Activated T-cell treated with anti-CD3 and anti-CD28 coated beads, Interleukin-2, amount 50 U/mL, for 72 hours (primary cell): ENCODE measurements at places on chromosomes 16 and 17.

DNA sequence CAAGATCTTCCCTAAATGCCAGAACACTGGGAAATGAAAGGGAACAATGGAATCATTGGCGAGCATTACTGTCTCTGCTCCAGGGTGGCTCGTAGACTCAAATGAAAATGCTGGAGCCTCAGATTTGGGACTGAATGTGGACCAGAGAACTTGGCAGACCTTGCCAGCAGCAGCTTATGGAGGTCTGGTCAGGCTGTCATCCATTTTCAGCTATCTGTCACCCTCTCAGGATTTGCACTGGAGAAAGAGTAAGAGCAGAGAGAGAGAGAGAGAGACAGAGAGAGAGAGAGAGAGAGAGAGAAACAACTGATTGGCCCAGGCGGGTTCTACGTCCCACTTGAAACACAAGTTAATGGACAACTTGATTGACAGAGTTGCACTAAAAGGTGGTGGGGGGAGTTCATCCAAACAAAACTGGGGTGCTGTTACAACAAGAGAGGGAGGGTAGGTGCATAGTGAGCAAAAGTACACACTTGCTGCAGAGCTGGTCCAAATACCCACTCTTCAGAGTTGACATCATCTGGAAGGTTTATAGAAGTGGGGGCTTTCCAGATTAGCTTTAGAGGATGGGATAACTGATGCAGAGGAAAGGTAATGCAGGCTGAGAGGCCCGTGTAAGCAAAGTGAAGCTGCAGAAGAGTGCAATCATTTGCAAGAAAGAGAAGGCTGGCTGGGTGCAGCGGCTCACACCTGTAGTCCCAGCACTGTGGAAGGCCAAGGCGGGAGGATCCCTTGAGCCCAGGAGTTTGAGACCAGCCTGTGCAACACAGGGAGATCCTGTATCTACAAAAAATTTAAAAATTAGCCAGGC, 16.5 kb upstream of the NSMCE1 start:
- peak; percentile 32 for DNase-seq

DNA sequence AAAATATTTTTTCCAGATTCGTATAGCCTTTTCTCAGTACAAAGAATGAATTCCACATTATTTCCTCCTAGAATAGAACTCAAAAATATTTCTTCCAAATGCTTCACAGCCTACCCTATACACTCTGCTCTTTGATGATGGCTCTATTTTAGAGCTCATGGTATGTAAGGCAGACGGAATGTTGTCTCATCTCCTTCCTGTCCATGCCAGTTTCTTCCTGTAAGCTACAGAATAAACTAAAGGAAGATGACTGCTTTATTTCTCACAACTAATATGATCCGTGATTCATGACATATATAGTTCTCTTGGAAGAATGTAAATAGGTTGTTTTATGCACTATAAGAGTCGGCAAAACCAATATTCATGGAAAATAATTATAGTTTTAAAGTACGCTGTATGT, 723.1 kb downstream of the CDH11 start:
- no peak for DNase-seq

- DNase-seq: no peak
These were observed 85.4 kb upstream of the CLEC18A start for GRCh38 chr16:69865701-69866100.

GRCh38 chr17:28912281-28912937, 9.5 kb upstream of the DHRS13 start:
- no peak for DNase-seq

DNA sequence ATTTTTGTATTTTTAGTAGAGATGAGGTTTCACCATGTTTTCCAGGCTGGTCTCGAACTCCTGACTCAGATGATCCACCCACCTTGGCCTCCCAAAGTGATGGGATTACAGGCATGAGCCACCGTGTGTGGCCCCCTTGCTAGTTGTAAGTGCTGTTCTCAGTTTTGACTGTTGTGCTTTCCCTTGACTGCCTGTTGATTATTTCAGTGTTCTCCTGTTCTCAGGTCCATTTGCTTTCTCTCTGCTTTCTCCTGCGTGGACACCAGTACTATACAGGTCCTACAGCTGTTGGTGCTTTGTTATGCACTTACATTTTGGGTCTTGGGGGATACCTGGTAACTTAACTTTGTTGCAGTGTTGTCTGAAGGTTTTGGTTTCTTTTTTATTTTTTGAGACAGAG, 8.2 kb downstream of the CASC3 start:
- DNase-seq: no peak
